ENCODE measurements at places on chromosomes 16 and 17. TPM values are rescaled to one million over a fixed set of nuclear protein-coding genes. Genes with fewer than 3 reads are reported as not detected.

DNA sequence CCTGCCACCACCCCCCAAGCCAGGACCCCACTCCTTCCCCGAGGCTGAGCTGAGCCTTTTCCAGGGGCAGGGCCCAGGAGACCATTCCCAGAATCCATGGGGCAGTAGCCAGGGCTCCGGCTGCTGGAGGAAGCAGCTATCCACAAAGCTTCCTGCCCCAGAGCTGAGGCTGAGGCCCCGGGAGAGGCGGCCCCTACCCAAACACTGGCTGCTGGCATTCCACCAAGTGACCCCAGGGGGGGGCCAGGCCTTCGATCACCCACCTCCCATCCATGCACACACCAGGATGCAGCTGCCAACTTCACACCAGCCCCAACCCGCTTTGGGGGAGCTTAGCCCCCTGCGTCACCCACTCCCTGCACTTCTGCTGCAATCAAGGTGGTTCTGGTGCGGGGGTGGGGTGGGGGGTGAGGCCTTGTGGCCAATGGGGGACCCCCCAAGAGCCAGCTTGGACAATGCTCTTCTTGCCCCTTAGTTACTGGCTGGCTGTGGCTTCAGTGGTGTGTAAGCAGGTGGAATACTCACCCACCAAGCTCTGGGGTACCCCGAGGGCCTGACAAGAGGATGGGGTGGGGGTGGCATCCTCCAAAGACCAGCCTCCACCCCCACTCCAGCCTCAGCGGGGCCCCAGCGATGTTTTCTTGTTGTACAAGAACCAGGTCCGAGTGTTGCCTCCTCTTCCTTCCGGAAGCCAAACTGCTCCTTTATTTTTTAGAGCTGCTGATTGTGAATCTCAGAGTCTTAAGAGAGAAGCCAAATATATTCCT lies 16.8 kb downstream of the MYBBP1A start:
- DNase-seq, result no peak

GRCh38 chr17:77999413-78000173 lies 41.1 kb downstream of the TNRC6C start:
- no peak for DNase-seq

- peak; percentile 39 for DNase-seq
These were observed 5.7 kb upstream of the CDH5 start for GRCh38 chr16:66360624-66361324.

- DNase-seq, result no peak
These were observed 18.4 kb downstream of the TRAP1 start for GRCh38 chr16:3698941-3699340.

DNA sequence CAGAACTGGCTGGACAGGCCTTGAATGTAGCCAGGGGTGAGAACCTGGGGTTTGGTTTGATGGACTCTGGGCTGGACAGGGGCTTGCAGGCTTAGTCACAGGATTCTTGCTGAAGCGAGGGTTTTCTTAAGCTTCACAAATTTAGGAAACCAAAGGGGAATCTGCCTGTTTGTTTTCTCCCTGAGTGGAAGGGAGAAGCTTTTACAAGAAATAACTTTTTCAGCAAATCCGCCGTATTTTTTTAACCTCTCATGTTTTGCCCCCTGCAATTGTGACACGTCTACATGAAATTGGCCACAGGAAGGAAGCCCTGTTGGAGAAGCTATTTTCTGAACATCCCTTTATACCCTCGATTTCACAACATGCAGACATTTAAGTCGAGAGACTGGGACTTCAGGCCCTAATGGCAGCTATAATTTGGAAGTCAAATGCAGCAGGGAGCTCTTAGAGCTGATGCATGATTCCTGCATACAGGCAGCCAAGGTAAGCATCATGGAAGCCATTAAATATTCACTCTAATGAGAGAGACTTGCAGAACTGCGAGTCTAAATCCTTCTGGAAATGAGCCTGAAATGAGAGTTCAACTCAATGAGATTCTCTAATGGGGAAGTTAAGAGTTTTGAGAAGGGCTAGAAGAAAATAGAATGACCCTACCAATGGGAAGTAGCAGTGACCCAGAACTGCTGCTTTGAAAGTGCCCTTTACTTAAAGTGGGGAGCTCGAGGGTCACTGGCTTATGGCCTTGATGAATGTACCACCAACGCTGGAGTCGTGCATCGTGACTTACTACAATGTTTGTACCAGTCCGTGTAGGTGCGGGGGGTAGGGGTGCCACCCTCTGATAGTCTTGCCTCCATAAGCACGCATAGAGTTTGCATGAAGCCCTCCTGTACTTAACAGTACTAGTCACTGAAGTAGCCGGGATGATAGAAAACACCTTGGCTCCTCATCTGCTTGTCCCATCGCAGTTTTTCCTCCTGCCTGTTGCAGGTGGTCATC lies 45.1 kb upstream of the IRF8 start:
- DNase-seq, result no peak

DNA sequence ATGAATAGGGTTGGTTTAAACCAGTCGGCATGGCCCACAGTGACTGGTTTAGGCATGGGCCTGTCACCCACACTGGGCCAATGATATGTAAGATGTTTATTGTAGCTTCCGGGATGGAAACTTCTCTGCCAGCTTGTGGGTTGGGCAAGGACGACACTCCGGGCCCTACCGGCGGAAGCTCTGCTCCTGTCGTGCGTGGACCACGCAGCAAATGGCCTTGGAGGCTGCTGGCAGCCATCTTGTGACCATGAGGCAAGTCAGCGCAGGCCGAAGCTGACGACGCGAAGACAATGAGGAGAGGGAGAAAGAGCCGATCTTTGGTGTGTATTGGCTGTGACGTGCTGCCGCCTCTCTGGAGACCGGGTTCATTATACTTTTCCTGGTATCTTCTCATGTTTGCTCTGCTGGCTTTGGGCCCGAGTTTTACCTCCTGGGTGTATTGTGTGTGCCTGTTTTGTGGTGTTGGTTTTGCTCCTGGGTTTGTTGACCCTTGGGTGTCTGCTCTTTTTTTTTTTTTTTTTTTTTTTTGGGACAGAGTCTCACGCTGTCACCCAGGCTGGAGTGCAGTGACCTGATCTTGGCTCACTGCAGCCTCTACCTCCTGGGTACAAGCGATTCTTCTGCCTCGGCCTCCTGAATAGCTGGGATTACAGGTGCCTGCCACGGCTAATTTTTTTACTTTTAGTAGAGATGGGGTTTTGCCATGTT lies 15.4 kb downstream of the SLC25A10 start:
- peak; percentile 46 for DNase-seq

DNA sequence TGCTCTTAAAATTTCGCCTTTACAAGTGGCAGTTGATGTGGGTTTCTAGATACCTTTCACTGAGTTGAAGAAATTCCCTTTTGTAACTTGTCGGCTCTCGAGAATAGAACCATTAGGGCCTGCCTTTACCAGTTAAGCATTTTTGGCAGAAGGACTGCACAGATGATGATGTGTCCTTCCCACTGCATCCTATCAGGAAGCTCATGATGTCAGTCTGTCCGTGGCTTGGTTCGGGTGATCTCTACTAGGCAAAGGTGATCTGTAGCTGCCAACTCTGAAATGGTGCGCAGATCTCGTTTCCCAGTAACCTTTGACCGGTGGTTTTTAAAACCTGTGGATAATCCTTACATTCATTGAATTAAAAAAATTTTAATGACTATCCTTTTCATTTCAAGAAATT lies 49.7 kb downstream of the ZNRF1 start:
- DNase-seq, result no peak

- peak; percentile 84 for DNase-seq
These were observed 20.6 kb downstream of the HIC1 start for GRCh38 chr17:2075336-2076086.

GRCh38 chr16:11061629-11062270 lies 117.4 kb downstream of the CLEC16A start:
- DNase-seq, result no peak

The GSG1L gene
- 1.4 TPM for total RNA-seq

The MT4 gene
- total RNA-seq, result not detected

The DDX28 gene
- total RNA-seq, result 9.7 TPM

The NTN1 gene
- 32.8 TPM for total RNA-seq

The CDR2 gene
- total RNA-seq, result 35.6 TPM

Data from tongue (tissue), 3 donors.